Stimulated activated CD4-positive, alpha-beta T cell treated with anti-CD3 and anti-CD28 coated beads, Interleukin-4, amount 100 ng/mL, for 24 hours (primary cell): ENCODE measurements at places on chromosomes 7 and 10.

DNA sequence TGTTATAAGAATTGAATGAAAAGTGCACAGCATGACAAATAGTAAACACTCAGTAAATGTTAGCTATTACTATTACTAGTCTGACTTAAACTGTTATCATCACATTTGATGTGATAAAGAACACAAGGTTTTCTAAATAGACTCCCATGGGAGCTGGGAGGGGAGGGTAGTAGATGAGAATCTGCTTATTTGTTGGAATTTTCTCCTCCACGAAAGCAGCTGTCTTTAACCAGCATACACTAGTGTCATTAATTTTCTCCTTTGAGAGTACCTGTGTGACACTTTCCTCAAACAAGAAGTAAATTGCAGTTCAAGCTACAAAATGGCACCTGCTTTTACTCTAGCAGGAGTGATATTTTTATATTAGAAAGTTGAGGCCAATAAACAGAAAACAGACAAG is 200.1 kb downstream of the SKAP2 start:
- DNase-seq: no peak

- DNase-seq: no peak
Measured at GRCh38 chr7:110400411-110400810, 690.5 kb upstream of the LRRN3 start.

- DNase-seq: no peak
Measured at GRCh38 chr7:157635148-157635500, 298.3 kb downstream of the DNAJB6 start.

DNA sequence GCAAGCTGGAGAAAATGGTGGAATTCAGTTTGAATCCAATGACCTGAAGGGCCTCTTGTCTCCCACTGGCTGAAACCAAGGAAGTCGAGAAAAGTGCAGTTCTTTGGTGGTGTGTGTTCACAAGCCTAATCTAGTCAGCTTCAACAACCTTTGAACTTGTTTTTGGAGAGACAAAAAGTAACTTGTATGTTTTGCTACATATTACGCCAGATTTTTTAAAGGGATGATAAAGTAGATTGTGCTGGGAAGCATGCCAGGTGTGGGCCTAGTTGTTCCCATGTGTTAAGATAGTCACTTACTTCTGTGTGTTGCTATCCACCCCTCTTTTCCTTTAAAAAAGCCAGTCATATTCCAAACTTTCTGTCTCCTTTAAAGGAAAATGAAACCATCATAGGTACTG is 79.7 kb upstream of the FAM3C start:
- no peak for DNase-seq

DNA sequence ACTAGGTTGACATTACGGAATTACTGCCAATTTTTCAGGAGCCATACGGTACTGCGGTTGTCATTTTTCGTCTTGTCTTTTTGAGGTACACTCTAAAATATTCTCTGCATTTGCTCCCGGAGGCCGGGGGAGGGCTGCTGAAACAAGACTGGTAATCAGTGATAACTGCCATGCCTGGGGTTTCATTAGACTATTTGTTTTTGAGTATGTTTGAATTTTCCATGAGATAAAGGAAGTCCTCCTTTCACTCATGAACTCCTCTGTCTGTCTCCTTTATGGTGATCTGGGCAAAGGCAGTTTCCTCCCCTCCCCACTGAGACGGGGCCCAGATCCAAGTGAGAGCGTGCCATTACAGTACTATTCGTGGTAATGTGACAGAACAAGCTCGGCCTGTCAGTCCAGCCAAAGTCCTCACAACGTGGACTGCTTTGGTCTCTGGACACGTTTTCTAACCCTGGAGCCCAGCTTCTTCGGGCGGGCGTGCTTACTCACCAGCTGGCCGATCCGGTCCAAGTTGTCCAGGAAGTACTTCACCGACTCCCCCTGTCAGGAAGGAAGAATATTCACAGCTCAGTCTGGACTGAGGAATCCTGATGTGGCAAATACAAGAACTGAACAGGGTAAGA is 45.1 kb downstream of the AMZ1 start:
- no peak for DNase-seq

- no peak for DNase-seq
Measured at GRCh38 chr10:124739119-124739921, 4.9 kb downstream of the FAM53B start.

GRCh38 chr10:78109210-78109609 is 75.5 kb downstream of the RPS24 start:
- DNase-seq: no peak

- DNase-seq: no peak
Measured at GRCh38 chr10:133455196-133455595, 1.5 kb downstream of the SCART1 start.

GRCh38 chr10:25048450-25048849 is 32.0 kb downstream of the THNSL1 start:
- DNase-seq: no peak

DNA sequence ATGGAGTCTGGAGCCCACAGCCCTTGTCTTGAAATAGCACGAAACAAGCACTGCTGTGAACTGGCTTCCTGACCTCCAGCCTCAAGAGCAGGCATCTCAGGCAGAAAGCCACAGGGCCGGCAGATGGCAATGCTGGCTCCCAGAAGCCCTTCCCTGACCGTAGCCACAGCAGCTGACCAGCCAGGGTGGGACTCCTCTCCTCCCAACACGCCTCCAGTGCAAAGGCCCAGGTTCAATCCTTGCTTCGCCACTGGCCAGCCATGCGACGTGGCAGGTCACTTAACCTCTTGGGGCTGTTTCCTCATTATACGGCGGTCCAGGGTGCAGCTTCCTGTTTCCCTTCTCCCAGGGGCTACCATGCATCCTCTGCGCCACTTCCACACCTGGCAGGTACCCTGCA is 12.8 kb downstream of the PRKAG2 start:
- DNase-seq: no peak

- no peak for DNase-seq
Measured at GRCh38 chr10:12156367-12157123, 27.1 kb downstream of the SEC61A2 start.

GRCh38 chr7:112076324-112076723 is 129.9 kb downstream of the DOCK4 start:
- no peak for DNase-seq

DNA sequence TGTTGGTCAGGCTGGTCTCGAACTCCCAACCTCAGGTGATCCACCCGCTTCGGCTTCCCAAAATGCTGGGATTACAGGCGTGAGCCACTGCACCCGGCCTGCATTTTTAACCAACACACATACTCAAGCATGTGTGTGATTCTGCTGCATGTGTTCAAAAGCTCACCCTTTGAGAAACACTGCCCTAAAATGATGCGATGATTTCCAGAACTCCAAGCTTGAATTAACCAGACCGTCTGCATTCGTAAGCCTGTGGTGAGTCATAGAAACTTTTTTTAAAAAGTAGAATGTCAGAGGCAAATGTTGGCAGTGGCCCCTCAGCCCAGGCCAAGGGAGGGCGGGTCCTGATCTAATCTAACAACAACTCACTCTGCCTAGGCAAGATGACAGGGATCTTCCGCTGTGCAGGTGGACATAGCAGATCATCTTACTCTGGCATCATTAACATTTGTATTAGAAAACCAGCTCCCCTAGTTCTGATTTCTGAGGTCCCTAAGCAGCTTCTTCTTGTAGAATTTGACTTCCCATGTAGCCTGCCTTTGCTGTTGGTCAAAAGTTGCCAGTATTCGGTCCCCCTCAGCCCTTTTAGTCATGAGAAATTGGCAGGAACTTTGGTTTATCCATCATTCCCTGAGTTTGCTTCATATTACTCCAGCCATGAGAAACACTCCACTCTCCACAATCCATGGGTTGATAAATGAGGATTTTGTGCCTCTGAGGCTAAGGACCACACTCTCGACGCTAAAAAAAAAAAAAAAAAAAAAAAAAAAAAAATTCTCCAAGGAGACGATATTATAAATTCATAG is 190.4 kb downstream of the SKIDA1 start:
- DNase-seq: no peak

GRCh38 chr7:70384024-70384423 is 747.9 kb upstream of the GALNT17 start:
- DNase-seq: no peak

DNA sequence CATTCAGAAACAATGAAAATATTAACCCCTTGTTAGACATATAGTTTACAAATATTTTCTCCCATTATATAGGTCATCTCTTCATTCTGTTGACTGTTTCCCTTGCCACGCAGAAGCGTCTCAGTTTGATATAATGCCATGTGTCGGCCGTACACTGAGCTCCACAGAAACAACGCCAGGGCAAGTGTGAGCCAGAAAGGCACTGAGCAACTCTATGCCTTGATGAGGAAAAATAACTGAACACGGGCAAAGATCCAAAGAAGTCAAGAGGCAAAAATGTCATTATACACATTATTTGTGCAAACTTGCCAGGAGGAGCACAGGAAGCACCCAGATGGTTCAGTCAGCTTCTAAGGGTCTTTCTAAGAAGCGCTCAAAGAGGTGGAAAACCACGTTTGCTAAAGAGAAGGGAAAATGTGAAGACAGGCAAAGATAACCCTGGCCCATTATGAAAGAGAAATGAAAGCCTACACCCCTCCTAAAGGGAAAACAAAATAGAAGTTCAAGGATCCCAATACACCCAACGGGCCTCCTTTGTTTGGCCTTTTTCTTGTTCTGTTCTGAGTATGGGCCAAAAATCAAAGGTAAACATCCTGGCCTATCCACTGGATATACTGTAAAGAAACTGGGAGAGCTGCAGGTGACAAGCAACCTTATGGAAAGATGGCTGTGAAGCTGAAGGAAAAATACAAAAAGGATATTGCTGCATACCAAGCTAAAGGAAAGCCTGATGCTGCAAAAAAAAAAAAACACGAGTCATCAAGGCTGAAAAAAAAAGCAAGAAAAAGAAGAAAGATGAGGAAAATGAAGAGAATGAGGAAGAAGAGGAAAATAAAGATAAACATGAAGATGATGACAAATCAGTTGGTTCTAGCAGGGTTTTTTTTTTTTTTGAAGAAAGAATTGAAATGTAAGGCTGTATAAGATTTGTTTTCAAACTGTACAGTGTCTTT is 15.5 kb downstream of the ARHGAP12 start:
- no peak for DNase-seq

DNA sequence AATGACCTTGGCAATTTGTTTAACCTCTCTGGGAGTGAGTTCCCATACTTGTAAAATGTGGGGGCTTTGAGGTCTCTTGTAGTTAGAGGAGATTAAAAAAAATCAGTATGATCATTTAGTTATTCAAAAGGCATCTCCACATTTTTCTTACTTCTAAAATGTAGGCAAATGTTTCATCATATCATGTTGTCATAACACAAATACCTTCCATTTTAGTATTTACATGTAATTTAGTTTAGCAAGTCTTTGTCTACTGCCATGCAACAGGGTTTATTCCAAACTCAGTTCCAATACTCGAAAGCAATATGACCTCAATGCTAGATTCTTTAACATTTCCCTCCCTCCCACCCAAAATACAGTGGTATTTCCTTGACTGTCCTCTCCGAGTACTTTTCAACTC is 262.8 kb upstream of the IMMP2L start:
- no peak for DNase-seq

GRCh38 chr7:45143616-45144015 is 14.0 kb upstream of the RAMP3 start:
- no peak for DNase-seq

GRCh38 chr10:30629653-30630052 is at the start of gene LYZL2:
Gene LYZL2, minus strand, starts transcription at chr10:30629753. Its CDS starts 2,838 bp downstream, at chr10:30626915.
- no peak for DNase-seq

GRCh38 chr10:23155169-23155568 is 36.9 kb upstream of the PTF1A start:
- DNase-seq: no peak

- DNase-seq: no peak
Measured at GRCh38 chr7:107236862-107237261, 68.1 kb downstream of the HBP1 start.

GRCh38 chr10:47354900-47355299 is 6.7 kb downstream of the RBP3 start:
- no peak for DNase-seq

- DNase-seq: no peak
Measured at GRCh38 chr10:34814223-34814912, 728 bp downstream of the PARD3 start.

GRCh38 chr7:77439572-77439971 is 23.4 kb upstream of the GSAP start:
- DNase-seq: no peak

- DNase-seq: peak; percentile 36
Measured at GRCh38 chr10:101120884-101121653, 10.0 kb upstream of the TLX1 start.

DNA sequence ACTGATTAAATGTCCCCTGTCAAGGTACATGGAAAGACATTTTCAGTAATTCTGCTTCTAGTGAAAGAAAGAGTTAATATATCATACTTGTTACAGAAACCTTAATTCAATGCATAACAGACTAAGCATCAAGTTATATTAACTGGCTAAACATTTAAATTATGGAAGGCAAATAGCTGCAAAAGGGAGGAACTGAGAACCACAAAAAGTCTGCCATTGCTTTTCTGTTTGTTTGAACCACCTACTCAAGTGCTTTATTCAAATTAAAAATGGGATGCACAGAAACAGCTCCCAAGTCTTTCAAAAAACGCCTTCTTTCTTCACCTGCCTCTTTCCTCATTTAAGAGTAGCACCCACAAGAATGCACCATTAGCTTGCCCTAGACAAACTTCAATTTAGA is 271.9 kb downstream of the RNLS start:
- no peak for DNase-seq

- DNase-seq: no peak
Measured at GRCh38 chr10:116324951-116325635, 845 bp downstream of the CCDC172 start.

DNA sequence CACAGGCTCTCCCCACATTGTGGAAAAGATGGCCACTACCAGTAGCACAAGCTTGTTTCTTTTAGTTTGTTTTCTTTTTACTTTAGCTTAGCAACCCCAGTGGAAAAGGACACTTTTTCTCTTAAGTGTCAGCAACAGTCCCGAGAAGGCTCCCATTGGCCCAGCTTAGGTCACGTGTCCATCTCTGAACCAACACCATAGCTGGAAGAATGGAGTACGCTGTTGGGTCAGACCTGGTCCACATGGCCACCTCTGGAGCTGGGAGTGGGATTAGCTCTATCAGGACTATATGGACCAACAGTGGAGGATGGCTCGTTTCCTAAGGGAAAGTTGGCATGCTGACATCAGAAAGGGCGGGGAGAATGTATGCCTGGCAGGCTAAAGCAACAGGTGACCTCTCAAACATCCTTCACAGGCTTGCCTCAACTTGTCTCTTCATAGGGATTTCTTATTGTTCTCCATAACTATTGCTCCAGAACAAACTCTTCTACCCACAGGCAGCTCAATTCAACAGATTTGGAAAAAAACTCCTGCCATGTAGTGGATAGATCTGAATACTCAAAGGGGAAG is 27.6 kb upstream of the NEUROG3 start:
- no peak for DNase-seq

DNA sequence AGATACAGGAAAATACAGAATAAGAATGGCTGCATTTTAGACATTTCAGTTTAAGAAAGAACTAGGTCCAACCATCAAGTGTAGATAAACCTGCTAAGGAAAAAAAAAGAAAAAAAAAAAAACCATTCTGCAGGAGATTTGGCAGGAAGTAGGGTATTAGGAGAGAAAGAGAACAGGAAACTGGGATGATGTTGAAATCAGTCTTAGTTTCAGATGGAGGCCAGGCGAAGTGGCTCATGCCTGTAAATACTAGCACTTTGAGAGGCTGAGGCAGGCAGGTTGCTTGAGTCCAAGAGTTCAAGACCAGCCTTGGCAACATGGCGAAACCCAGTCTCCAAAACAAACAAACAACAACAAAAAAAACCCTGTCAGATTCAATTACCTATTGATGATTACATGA is 120.2 kb downstream of the RAB11FIP2 start:
- DNase-seq: no peak
